ENCODE measurements at places on chromosomes 4 and X. TPM values are rescaled to one million over a fixed set of nuclear protein-coding genes. Genes with fewer than 3 reads are reported as not detected.

Gene PCDH19
- 0.46 TPM for polyA plus RNA-seq

Gene ZNF630
- 1.7 TPM for polyA plus RNA-seq

Gene MAGEA2
- polyA plus RNA-seq: 0.02 TPM

Gene CT45A8
- polyA plus RNA-seq: not detected

Gene TBC1D9
- 10.7 TPM for polyA plus RNA-seq

Measured in thymus (tissue), 14 donors.